ENCODE measurements at places on chromosomes 3 and 15. TPM values are rescaled to one million over a fixed set of nuclear protein-coding genes. Genes with fewer than 3 reads are reported as not detected.

Gene GOLIM4
- total RNA-seq = 26.2 TPM

Gene ADCY5
- total RNA-seq = 0.43 TPM

Gene CRBN
- 104 TPM for total RNA-seq

Gene CSPG5
- 0.26 TPM for total RNA-seq

Gene TMEM42
- total RNA-seq = 8.5 TPM

Gene ROBO2
- not detected for total RNA-seq

Gene PATL2
- total RNA-seq = 0.09 TPM

Gene OGG1
- 14.4 TPM for total RNA-seq

Gene NMNAT3
- total RNA-seq = 1.8 TPM

Gene THAP10
- 1.0 TPM for total RNA-seq

Gene NDUFB5
- 151 TPM for total RNA-seq

Gene SAXO2
- 1.3 TPM for total RNA-seq

Gene MYO9A
- total RNA-seq = 29.8 TPM

Gene ADAMTSL3
- total RNA-seq = 28.8 TPM

Gene SETD2
- 34.3 TPM for total RNA-seq

Gene GUCA1C
- total RNA-seq = not detected

Gene MUSTN1
- total RNA-seq = not detected

Gene GNB4
- total RNA-seq = 75.2 TPM
